ENCODE measurements at places on chromosomes 2 and 18. TPM values are rescaled to one million over a fixed set of nuclear protein-coding genes. Genes with fewer than 3 reads are reported as not detected.

The NEU2 gene
- not detected for total RNA-seq

The RGPD3 gene
- 0.05 TPM for total RNA-seq

The COL4A4 gene
- 6.6 TPM for total RNA-seq

The GAL3ST2 gene
- not detected for total RNA-seq

The WDR33 gene
- 28.5 TPM for total RNA-seq

The TAF4B gene
- total RNA-seq: 12.3 TPM

The IL37 gene
- total RNA-seq: not detected

The POTEI gene
- not detected for total RNA-seq

The CYS1 gene
- 0.14 TPM for total RNA-seq

The SPP2 gene
- total RNA-seq: not detected

The ZNF519 gene
- 5.5 TPM for total RNA-seq

The TMEFF2 gene
- 0.14 TPM for total RNA-seq

The CIDEA gene
- total RNA-seq: not detected

The MERTK gene
- 1.2 TPM for total RNA-seq

The USP37 gene
- total RNA-seq: 14.6 TPM

The DOCK10 gene
- 23.9 TPM for total RNA-seq

The ABHD3 gene
- 8.8 TPM for total RNA-seq

The SH3BP4 gene
- total RNA-seq: 28.2 TPM

The MYO1B gene
- 47.5 TPM for total RNA-seq

The KRTCAP3 gene
- 1.0 TPM for total RNA-seq

The LYG1 gene
- total RNA-seq: 0.43 TPM

The DSC2 gene
- 13.3 TPM for total RNA-seq

Measured in NCI-H460 (cell line).